ENCODE measurements at places on chromosomes 12 and 14.

DNA sequence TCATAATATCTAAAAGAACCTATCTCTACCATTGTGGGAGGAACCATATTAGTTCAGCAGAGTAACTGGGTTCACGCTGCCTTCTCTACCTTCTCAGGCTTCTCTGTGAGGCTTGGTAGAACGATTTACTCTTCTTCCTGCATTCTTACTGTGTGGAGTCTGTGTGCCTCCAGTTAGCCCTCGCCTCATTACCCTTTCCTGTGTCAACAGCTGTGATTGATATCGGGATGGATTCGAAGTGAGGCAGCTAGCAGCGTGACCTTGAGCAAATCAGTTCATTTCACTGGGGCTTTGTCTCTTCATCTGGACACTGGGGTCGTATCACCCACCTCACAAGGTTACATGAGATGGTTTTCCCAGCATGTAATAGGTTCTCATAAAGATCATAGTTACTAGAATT is 4.6 kb upstream of the VRK1 start:
- DNase-seq = no peak

- no peak for DNase-seq
Observed at GRCh38 chr14:101460521-101460920, 100.8 kb upstream of the DIO3 start.

DNA sequence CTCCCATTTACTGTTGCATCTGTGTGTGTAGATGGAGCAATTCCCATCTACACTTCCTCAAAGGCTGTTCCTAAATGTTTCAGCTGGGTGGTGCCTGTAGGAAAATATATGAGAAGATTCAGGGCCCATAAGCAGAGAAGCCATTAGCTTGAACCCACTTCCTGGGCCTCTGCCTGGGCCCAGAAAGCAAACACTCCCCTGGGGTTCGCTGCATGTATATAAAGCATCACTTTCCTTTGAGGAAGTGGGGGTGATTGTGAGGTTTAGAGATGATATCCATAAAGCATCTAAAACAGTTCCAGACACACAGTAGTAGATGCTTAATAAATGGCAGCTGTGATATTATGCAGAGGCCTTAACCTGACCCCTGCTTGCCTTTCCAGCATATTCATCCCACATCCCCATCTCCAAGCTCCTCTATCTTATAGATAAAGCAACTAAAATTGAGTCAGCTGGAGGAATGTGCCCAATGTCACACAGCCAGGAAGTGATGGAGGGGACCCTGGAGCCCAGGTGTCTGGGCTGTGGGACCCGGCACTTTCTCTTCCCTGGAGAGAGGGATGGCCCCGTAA is 280.0 kb upstream of the CRY1 start:
- no peak for DNase-seq

DNA sequence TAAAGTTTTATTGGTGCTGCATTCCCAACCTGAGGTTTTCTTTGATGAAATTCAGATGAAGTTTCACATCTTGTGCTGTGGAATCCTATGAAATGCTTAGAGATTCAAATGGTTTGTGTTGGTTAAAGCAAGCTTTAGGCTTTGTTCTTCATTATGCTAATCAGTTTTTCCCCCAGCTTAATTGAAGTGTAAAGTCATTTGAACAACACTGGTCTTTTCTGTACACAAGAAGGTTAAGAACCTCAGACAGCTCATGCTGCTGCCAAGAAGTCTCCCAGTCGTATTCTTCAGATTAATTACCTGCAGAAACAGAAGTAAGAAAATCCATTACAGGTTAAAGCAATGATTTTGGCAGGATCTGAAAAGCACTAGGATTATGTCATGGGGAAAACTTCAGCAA is 48.9 kb downstream of the EML1 start:
- DNase-seq = no peak

DNA sequence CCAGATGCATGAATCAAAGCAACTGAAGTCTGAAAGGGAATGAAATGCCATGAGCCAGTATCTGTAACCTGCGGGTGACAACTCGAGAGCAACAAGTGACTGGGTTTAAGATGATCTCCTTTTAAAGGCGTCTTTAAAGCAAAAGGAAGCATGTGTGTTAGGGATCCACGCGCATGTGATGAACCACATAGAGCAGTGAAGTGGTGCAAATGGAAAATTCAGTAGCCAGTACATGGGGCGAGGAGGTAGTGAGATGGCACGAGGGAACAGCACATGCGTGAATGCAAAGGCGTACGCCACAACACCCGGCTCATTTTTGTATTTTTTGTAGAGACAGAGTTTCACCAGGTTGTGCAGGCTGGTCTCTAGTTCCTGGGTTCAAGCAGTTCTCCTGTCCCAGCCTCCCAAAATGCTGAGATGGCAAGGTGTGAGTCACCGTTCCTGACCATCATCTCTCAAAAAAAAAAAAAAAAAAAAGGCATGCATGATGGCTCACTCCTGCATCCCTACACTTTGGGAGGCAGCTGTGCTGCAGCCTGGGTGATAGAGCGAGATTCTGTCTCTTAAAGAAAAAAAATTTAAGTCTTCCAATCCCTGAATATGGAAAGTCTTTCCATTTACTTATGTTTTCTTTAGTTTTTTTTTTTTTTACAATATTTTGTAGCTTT is 24.6 kb upstream of the BCL7A start:
- DNase-seq = no peak

DNA sequence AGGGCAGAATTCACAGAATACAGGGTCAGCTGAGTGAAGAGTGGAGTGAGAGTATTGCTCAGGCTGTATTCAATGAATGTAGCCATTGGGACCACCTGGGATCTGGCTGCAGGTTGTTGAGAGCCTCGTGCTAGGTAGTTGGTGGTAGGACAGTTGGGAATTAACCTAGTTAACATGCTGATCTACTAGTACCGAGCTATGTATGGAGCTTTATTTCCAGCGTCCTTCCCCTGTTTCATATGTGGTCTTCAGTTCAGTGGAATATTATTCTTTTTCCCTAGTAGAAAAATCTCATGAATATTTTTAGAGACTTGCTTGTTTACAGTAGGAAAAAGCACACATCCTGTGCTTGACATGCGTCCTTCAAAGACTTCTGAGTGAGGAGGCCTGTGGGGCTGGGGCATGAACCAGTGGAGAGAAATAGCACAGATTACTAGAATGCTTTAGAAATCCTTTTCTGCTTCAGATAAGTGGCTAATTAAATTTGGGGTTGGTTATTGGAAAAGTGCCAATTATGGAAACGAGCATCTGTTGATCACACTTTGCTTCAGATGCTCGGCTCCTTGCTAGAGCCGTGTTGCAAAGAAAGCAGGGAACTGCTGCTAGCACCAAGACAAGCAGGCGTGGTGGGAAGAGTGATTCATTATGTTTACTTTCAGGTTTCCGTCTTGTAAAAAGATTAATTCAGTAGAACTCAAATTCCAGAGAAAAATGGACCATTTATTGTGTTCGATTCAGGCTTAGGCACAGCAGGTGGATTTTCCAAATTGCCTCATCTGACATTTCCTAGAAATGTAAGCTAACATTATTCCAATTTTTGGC is 53.6 kb downstream of the ARF6 start:
- DNase-seq = peak; percentile 64

DNA sequence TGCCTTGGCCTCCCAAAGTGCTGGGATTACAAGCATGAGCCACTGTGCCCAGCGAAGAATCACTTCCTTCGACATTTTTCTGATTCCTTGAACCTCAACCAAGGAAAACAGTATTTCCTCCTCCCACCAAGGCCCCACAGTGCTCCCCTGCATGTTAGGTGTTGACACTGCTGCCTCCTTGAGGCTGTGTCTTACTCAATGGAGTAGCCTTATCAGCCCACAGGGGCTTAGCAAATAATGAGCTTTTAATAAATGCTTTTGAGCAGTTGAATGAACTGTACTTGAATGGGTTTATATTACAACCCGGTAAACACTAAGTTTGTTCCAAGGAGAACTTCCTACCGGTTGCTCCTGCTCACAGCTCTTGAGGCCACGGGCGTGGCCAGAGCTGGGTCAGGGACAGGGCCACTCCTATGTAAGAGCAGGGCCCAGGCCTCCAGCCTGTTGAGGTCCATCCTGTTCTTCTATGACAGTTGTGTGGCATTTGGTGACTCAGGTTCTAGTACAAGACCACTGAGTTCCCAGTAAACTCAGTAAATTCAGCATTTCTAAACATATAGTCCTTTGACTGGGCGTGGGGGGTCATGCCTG is 36.8 kb upstream of the TUBA1A start:
- DNase-seq = no peak

DNA sequence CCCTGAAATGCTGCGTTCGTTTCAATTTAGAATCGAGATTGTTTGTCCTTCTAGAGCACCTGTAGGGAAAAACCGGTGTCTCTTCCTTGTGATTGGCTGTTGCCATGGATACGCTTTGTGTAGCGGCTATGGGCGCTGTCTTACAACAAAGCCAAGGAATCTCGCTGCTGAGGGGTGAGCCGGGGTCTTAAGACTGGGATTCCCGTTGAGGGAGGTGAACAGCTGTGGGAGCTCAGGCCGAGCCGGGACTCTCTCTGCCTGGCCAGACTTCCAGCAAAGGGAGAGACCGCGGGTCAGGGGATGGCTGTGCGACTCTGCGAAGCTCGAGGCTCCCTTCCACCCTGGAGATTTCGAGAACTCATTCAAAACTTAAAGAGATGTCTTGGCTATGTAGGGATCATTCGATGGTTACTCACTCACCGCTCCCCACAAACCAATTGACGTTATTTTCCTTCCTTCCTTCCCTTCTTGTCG is at the start of the genes LRRIQ1 and TSPAN19:
TSS of gene LRRIQ1 (plus strand) at position 118 of the 474 bp plus-strand sequence. CDS start 1,826 bp downstream, outside the sequence.
TSS of gene TSPAN19 (minus strand) at position 44 of the 474 bp plus-strand sequence. CDS start 6,331 bp downstream, outside the sequence.
- peak; percentile 93 for DNase-seq

DNA sequence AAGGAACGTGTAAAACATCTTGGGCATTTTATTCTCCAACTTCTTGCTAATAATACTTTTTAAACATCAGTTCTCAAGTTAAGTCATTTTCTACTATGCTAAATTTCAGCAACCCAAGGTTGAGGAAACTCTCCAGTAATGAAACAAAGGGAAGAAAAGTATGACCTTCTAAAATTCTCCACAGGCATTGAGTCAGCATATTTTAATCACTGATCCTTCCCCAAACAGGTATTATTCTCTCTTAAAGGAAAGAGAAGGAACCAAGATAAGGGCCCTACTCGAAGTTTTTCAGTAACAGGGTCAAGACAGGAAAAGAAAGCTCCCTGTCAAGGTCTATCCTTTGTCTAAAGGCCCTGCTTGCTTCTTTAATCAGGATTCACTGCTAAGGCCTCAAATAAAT is 3.0 kb downstream of the KICS2 start:
- no peak for DNase-seq

Data from COR-L47 (cell line).